Spinal cord (tissue), 10 donors: ENCODE measurements at places on chromosomes 7 and 10. TPM values are rescaled to one million over a fixed set of nuclear protein-coding genes. Genes with fewer than 3 reads are reported as not detected.

DNA sequence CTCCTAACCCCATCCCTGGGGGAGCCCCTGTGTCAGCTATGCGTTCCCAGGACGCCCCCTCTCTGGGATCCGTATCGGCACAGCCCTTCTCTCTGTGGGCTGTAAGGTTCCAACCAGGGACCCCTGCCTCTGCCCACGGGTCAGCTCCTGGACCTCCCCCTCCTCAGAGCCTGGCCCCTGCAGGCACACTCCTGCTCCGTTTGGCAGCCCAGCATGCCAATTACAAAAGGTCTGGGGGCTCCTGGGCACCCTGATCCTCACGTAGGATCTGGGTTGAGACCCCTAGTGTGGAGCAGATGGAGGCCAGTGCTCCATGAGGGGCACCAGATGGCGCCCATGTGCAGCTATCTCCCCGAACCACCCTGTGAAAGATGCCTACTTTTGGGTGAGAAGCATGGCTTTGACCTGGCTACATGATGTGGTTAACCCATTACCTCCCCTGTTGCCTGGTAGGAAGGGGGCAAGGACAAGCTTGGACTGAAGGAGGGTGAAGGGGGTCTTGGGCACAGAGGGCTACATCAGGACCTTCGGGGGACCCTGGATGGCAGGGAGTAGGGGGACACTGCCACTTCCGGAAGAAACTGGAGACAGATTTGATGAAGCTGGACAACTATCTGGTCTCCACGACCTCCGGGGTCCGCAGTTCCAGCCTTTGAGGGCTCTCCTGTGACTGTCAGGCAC, 9.0 kb downstream of the TACR2 start:
- DNase-seq = no peak
- peaks cover 23% of the 10 kb centered on the region for H3K4me1 ChIP-seq
- H3K27ac ChIP-seq = peak overlapping the region; percentile 61
- H3K36me3 ChIP-seq = peaks cover 9% of the 10 kb centered on the region
- no peak overlapping the region for H3K4me3 ChIP-seq
- no peaks in the 10 kb centered on the region for H3K27me3 ChIP-seq

GRCh38 chr7:130114374-130114773, 44.0 kb downstream of the KLHDC10 start:
- H3K4me1 ChIP-seq = no peaks in the 10 kb centered on the region
- H3K27ac ChIP-seq = no peak overlapping the region
- no peak overlapping the region for H3K4me3 ChIP-seq

DNA sequence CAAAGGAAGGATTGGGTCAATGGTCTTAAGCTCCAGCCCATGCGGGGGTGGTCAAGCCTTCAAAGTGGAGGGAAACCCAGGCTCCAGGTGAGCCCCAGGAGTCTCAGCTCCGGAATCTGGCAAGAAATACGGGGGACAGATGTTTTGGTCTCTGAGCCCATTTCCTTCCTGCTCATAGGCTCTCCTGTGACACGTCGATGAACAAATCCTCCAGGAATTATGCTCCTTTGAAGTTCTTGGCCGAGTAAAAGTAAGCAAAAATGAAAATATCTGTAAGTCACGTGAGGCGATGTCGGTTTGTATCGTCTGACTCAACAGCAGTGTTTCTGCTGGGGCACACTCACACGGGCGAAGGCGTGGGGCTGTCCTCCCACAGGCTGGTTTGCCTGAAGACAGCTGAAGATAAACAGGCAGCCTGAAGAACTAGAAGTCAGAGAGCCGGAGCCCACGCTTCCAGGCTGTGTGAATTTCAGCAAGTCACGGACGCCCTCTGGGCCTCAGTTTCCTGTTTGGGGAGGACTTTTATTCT, 52.6 kb upstream of the SMNDC1 start:
- no peaks in the 10 kb centered on the region for H3K36me3 ChIP-seq
- no peaks in the 10 kb centered on the region for H3K27me3 ChIP-seq
- DNase-seq = no peak
- peaks cover 12% of the 10 kb centered on the region for H3K4me1 ChIP-seq

- H3K4me3 ChIP-seq = no peak overlapping the region
- no peak for DNase-seq
- H3K27me3 ChIP-seq = no peaks in the 10 kb centered on the region
- no peak overlapping the region for H3K27ac ChIP-seq
- peaks cover 66% of the 10 kb centered on the region for H3K36me3 ChIP-seq
- peaks cover 50% of the 10 kb centered on the region for H3K4me1 ChIP-seq
Measured at GRCh38 chr7:1729773-1730172, 59.7 kb downstream of the ELFN1 start.

- no peak for DNase-seq
- H3K4me1 ChIP-seq = no peaks in the 10 kb centered on the region
- H3K27ac ChIP-seq = no peak overlapping the region
Measured at GRCh38 chr10:103079100-103079499, 114.0 kb downstream of the NT5C2 start.

The DIP2C gene
- 28.8 TPM for total RNA-seq

The USP6NL gene
- total RNA-seq = 25.5 TPM

The WDFY4 gene
- total RNA-seq = 3.8 TPM

The NPFFR1 gene
- total RNA-seq = 0.50 TPM

The CC2D2B gene
- 4.2 TPM for total RNA-seq

The STAG3 gene
- 2.3 TPM for total RNA-seq
